ENCODE measurements at places on chromosomes 1 and 21.

DNA sequence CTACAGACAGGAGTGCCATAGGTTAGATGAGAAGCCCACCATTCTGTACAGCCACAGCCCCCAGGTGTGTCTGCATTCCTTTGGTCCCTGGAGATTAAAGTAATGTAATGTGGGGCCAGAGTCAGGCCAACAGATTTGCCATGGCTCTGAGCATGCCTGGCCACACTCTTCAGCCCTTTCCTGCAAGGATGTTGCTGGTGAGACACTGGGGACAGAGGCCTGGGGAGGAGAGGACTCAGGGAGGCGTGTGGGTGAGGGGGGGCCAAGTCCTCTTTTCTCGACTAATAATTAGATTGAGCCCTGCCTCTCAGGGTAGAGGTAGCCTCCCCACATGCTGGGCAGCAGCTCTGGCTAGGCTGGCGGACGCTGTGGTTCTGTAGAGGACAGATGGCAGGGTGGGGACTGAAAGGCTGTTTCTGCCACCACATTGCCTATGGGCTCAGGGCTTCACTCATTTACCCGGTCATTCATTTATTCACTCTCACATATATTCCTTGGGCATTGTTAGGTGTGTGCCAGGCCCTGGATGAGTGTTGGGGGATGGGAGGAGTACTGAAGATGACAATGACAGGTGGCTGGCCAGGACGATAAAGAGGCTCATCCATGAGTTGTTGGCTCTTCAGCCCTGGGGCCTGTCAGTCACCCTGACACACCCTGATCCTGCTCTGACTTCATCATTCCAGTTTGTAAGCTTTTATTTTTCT is 7.1 kb upstream of the PRCC start:
- no peak for DNase-seq

GRCh38 chr1:118999348-119000071 is 11.4 kb upstream of the TBX15 start:
- no peak for DNase-seq

GRCh38 chr1:101239095-101240040 is 2.5 kb downstream of the S1PR1 start:
- DNase-seq: peak; percentile 62

DNA sequence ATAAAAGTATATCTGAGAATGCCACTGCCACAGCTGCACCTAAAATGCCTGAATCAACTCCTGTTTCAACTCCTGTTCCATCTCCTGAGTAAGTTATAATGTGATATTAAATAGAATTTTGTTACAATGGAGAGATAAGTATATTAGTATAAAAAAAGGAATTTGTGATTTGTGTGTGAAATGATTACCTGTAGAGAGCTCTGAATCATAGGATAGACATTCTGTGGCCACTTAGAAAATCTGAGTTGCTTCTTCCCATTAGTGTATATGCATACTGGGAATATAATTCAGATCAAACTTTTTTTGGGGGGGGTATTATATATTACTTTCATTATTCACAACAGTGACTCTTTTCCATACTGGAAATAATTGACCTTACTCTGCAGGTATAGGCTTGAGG is 52.9 kb downstream of the SUCO start:
- DNase-seq: no peak

DNA sequence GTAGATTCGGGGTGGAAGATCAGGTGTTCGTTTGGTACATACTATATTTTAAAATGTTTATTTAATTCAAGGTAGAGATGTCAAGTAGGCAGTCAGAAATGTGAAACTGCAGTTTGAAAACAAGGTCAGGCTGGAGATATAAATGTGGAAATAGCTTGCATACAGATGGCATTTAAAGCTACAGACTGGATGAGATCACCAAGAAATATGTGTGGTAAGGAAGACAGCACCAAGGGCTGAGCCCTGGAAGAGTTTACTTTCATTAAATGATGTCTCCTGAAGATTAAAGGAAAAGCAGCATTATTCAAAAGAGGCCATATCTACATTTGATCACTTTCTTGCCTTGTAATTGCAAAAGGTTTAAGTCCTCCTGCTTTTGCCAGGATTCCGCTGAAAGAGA is 271.3 kb downstream of the PTBP2 start:
- no peak for DNase-seq

- DNase-seq: no peak
Measured at GRCh38 chr21:38256599-38257302, at the start of gene KCNJ15. TSS of gene KCNJ15 (plus strand) at chr21:38256991. CDS start at chr21:38299262, 42,271 bp downstream.

- no peak for DNase-seq
Measured at GRCh38 chr21:36811762-36812161, 112.8 kb downstream of the SIM2 start.

GRCh38 chr1:43227143-43227764 is 42.5 kb upstream of the TMEM125 start:
- DNase-seq: peak; percentile 77

GRCh38 chr1:222310836-222311235 is 237.1 kb downstream of the HHIPL2 start:
- peak; percentile 9 for DNase-seq

GRCh38 chr1:176577646-176578197 is 114.7 kb downstream of the PAPPA2 start:
- no peak for DNase-seq

GRCh38 chr21:28581976-28582375 is 410.7 kb downstream of the LTN1 start:
- no peak for DNase-seq

DNA sequence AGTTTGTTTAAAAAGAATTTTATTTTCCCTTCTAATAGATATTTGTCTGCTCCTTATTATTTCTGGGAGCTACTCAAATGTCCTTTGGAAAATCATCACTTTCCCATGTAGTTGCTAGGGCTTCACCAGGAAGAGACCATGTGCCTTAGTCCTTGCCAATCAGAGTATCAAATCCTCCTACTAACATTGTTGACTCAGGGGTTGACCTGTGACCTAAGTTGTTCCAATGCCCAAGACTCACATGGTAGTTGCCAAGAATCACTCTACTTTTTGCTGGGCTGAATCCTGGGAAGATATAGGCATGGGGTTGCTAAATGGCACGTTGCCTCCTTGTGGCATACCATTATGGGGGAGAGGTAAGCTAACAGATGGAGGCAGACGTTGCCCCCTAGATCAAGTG is 58.2 kb upstream of the FOXD3 start:
- DNase-seq: no peak

DNA sequence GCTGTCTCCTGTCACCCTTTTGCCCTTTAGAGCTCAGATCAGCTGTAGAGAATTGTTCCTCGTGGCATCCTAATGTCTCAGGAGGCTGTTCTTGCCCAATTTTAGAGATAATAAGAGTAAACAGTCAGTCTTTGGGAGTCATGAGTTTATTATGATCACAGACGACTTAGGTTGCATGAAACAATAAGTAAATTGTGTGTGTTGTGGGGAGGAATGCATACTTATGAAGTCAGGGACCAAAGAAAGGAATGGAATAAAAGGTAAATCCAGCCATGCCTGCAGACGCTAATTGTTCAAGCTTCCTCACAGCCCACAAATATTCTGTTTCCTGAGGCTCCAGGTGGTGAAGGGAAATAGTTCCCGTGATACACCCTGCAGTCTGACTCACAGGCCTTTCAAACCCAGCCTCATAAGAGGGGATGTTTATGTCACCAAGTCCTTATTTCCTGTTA is 897 bp downstream of the EPHX4 start:
- no peak for DNase-seq

GRCh38 chr1:66599899-66600737 is 66.2 kb downstream of the SGIP1 start:
- DNase-seq: no peak

GRCh38 chr21:42539931-42540343 is 26.3 kb downstream of the SLC37A1 start:
- DNase-seq: no peak

- DNase-seq: no peak
Measured at GRCh38 chr1:24720152-24720551, 25.1 kb upstream of the CLIC4 start.

DNA sequence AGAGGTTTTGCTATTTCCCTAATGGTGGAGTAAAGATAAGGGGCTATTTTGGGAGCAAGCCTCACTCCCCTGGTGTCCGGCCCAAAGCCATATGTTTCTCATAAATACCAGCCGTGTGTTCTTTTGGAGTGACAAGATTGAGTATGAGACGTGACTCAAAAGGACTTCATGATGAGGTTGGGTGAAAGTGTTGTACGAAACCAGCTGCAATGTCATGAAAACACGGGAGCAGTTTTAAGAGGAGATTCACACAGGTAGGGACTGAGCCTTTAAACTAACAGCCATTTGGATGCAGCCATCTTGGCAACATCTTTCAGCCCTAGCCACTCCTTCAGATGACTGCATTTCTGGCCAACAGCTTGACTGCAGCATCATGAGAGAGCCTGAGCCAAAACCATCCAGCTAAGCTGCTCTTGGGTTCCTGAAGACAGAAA is 532.3 kb upstream of the USP24 start:
- DNase-seq: no peak

- DNase-seq: no peak
Measured at GRCh38 chr1:118204105-118204504, 19.1 kb upstream of the SPAG17 start.

- DNase-seq: no peak
Measured at GRCh38 chr1:209589863-209590262, 6.3 kb downstream of the CAMK1G start.

DNA sequence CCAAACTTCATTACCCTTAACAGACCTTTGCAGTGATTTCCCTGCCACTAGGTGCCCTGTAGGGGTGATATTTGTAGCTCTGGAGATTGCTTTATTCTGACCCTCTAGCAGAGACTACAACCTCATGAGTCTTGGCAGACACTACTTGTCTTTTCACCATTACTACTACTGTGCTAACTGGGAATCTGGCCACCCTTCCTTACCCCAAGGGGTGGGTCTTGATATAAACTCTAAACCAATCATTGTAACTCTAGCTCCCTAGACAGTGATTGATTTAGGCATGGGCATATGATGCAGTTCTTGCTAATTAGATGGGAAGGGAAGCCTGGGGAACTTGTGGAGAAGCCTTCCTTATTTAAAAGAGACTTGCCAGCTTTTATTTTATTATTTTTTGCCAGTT is 3.9 kb downstream of the KPNA6 start:
- no peak for DNase-seq

GRCh38 chr1:94874423-94874822 is 52.5 kb downstream of the CNN3 start:
- no peak for DNase-seq

DNA sequence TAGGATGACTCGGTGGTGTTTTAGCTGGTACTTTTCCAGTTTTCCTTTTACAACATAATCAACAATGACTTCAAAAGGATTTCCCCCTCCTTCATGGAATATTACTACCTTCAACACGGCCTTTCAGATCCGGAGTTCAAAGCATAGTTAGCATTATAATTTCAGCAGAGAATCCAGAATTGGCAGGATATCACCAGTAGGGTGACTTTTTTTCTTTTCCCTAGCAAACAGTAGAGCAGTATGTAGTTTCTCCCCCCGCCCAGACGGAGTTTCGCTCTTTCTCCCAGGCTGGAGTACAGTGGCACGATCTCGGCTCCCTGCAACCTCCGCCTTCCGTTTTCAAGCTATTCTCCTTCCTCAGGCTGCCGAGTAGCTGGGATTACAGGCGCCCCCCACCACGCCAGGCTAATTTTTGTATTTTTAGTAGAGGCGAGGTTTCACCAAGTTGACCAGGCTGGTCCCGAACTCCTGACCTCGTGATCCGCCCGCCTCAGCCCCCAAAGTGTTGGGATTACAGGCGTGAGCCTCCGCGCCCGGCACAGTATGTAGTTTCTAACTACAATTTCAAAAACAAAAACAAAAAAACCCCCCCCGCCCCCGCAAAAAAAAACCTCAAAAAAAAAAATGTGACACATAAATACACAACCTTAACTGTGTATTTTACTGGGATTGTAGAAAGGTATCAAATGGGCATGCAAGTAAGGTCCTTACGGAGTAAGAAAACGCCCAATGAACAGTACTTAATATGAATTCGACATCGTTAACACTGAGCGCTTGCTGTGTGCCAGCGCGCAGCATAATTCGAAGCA is 1.5 kb upstream of the COX20 start:
- DNase-seq: peak; percentile 53

GRCh38 chr1:54835131-54835898 is 34.2 kb upstream of the TTC22 start:
- DNase-seq: no peak

DNA sequence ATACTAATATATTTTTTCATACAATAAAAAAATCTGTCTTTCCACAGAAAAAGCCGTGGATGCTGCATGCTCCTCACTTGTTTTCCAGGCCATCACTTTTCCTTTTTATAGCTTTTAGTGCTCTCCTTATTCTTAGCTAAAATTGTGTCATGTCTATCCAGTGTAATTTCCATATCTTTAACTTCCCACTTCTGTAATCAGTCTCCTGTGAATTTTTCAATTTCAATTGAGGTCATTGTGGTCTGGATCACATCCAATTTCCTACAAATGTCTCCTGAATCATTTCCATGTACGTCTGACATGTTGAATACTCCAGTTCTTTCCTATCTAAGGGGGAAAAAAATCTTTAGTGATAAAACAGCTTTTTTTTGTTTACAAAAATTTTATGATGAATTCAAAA is 838.2 kb upstream of the B3GALT2 start:
- no peak for DNase-seq

- DNase-seq: no peak
Measured at GRCh38 chr1:15618655-15619525, 1.6 kb downstream of the DDI2 start.

DNA sequence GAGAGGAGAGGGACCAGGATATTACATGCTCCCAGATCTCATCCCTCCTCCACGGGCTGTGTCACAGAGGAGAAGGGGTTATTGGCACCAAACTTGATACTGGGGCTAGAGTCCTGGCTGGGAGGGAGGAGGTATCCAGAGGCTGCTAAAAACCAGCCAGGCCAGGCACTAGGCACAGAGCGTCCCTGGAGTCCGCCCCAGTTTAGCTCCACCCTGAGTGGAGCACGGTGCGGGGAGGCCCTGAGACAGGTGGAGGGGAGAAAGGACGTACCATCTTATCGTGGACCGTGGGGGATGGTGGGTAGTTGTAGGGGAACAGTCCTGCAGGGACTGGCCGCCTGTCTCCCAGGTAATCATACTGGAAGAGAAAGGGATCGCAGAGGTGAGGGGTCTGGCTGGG is 42.7 kb upstream of the GOLT1A start:
- DNase-seq: no peak

DNA sequence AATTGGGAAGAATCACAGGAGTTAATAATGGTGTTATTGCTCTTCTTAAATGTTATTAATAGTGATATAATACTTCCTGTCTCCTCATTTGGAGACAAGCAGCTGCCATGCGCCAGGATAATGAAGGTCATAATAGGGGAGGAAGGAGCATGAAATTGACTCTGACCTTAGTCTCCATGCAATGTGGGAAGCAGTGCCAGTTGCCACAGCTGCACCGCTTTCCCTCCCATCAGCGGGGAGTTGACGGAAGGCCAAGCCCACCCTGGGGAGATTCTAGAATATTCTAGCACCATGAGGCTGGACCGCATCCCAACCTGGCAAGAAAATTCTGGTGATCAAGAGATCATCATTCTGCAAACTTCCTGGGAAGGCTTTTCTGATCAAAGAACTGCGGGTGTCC is 11.0 kb upstream of the OLIG1 start:
- no peak for DNase-seq
